ENCODE measurements at places on chromosomes 7 and 10.

GRCh38 chr7:124187962-124188361 lies 155.1 kb upstream of the TMEM229A start:
- DNase-seq = no peak

GRCh38 chr10:8269976-8270375 lies 215.5 kb downstream of the GATA3 start:
- DNase-seq = no peak

GRCh38 chr7:27159266-27160144 lies 3.0 kb upstream of the HOXA7 start:
- no peak for DNase-seq

DNA sequence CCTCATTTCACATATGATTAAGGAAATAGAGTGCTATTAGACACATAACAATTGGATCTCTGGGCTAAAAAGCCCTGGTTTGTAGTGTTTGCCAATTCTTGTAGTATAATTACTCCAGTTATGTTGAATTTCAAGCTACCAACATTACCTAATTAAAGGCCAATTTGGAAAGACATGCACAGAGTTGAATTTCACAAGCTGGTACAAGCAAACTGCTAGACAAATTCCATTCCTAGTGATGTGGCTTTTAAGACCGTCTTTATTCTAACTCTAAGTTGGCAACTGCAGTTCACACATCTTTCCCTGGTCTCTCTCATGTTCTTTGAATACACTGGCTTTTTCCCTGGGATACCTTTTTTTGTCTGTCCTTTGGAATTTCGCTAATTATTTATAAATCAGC lies 384.1 kb upstream of the CNTNAP2 start:
- no peak for DNase-seq

GRCh38 chr10:22674573-22674930 lies 39.8 kb downstream of the PIP4K2A start:
- no peak for DNase-seq

- no peak for DNase-seq
Observed at GRCh38 chr10:44395396-44395795, 10.5 kb upstream of the CXCL12 start.

DNA sequence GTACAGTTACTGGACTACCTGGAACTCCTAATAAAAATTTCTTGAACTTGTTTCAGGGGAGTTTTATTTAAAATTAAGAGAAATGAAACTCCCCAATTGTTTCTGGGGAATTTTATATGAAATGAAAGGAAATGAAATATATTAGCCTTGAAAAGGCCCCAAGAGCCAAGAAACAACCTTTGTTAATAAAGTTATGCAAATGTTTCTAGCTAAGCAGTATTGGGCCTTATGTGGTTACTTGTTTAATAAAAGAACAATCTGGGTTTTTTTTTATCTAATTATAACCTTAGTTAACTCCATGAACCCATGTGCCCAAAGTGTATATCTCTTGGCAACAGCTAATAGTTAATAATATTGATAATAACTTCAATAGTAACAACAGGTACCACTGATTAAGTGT lies 222.8 kb downstream of the EXOC4 start:
- DNase-seq = no peak

DNA sequence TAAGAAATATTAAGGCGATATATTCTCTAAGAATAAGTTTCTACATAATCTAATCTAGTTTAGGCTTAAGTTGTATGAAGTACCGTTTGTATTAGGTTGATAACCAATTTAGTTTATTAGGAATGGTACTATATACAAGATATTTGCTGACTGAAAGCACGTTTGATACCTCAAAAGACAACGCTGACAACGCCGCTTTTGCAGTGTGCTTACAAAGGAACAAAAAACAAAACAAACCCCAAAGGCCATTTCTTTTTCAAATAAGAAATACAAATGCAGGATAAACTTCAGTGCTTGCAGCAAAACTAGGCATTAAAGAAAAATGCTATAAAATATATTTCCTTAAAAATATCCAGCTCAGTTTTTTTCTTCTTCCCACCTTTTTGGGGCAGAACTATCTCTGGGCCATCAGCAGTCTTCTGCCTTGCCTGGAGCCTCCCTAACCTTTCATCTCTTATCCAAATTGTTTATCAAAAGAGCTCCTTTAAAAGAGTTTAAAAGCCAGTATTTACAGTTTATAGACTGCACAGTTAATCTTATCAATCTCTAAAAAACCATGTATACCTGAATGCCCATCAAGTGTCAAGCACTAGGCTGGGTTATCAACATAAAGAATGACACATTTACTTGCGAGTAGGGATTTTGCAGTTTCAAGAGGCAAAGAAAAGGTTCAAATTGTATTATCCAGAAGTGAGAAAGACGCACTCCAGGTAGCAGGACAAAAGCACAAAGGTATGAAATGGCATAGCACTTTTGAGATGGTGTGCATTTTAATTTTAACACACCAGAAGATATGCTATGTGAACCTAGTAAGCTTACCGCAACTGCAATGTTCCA lies 4.1 kb upstream of the KMT2E start:
- DNase-seq = no peak

DNA sequence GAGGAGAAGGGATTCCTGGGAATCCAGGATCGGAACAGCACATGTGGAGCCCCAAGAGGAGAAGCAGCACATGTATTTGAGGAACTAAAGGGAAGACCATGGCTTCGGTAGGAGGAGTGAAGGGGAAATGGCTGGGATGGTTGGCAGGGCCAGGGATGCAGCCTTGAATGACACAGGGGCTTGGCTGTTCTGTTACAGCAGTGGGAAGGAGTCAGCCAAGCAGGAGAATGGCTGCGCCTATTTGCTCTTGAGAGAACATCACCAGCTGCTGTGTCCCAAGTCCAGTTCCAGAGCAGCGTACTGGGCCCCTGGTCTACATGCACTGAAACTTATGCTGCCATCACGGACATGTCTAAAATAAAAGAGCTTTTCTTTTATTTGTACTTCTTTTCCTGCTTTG lies 130.0 kb downstream of the PLPP4 start:
- DNase-seq = no peak

- no peak for DNase-seq
Observed at GRCh38 chr7:156401617-156402016, 239.0 kb upstream of the RNF32 start.

All from fibroblast of skin of scalp (primary cell).